Activated CD4-positive, alpha-beta memory T cell treated with anti-CD3 and anti-CD28 coated beads, Interleukin-2, amount 10 ng/mL, durations not matched to agents 7 days and 5 days (primary cell): ENCODE measurements at places on chromosomes 3 and 15. TPM values are rescaled to one million over a fixed set of nuclear protein-coding genes. Genes with fewer than 3 reads are reported as not detected.

Gene ACOX2
- total RNA-seq = not detected

Gene ZNF860
- 0.08 TPM for total RNA-seq

Gene NOX5
- total RNA-seq = not detected

Gene SHC4
- total RNA-seq = 1.9 TPM

Gene GPR62
- total RNA-seq = not detected

Gene NR2F2
- total RNA-seq = not detected

Gene SPTSSB
- total RNA-seq = not detected

Gene PLSCR2
- not detected for total RNA-seq

Gene BAHD1
- 26.0 TPM for total RNA-seq

Gene UBE2E2
- total RNA-seq = 0.55 TPM
